ENCODE measurements at places on chromosomes 7 and 10.

GRCh38 chr7:151452680-151453325, 12.9 kb upstream of the CRYGN start:
- DNase-seq, result no peak

- no peak for DNase-seq
These were observed 225.7 kb downstream of the BAMBI start for GRCh38 chr10:28903063-28903462.

GRCh38 chr10:42952349-42952748, 124.5 kb upstream of the RET start:
- no peak for DNase-seq

DNA sequence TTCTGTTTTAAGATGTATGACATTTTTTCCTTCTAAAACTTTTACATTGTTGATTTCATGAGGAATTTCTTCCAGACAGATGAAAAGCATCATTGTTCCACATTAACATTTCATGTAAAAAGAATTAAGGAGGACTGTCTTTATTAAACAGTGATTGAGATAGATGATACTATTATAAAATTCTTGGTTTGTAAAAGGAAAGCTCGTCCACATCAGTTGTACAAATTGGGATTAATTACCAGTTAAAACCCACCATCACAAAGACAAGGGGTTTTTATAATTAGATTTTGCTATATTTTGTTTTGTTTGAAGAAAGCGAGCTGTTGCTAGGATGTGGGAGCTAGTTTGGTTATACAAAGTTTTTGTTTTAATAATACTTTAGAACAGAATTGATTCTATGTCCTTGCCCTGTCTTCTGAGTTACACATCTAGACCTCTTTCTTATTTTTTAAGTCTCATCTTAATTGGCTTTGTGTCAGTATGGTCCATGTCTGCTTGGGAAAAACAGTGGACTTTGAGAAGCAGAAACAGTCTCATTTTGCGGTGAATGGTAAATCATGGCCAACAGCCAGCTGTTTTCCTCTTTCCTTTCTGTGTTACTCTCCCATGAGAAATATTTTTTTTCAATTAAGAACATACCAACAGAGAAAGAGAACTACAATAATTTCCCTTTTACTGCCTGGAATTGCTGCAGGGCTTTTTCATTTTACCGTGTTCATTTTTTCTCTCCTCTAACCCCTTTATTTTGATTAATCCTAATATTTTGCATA, 3.2 kb downstream of the TES start:
- no peak for DNase-seq

Data from amygdala (tissue), 56 donors.